NCI-H1105 (cell line): ENCODE measurements at places on chromosomes 5 and 9.
A peak's percentile ranks its signal among the peaks of the same experiment; 100 is the strongest.

- no peak for DNase-seq
Measured at GRCh38 chr9:136259836-136260235, 14.2 kb upstream of the QSOX2 start.

DNA sequence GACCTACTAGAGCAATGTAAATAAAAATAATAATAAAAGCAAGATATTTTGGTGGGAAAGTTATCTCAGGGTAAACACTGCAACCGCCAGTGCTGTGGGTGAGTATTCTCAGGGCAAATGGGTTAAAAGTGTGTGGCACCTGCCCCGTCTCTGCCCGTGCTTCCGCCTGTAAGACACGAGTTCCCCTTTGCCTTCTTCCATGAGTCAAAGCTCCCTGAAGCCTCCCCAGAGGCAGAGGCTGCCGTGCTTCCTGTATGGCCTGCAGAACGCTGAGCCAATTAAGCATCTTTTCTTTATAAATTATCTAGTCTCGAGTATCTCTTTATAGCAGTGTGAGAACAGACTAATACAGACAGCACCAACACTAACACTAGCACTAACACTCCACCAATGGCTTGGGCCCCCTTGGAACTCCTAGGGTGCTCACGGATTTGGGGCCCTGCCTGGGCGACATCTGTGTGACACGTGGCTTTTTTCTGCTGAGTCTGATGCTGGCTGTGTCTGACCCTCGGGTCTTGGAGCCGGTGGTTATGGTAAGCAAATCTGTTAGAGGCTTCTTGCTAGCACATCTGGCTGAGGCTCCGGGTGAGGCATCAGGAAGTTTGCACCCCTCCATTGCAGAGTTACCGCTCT, 10.6 kb downstream of the PLEKHG4B start:
- no peak for DNase-seq

GRCh38 chr9:115730396-115730795, 423.2 kb upstream of the PAPPA start:
- no peak for DNase-seq

DNA sequence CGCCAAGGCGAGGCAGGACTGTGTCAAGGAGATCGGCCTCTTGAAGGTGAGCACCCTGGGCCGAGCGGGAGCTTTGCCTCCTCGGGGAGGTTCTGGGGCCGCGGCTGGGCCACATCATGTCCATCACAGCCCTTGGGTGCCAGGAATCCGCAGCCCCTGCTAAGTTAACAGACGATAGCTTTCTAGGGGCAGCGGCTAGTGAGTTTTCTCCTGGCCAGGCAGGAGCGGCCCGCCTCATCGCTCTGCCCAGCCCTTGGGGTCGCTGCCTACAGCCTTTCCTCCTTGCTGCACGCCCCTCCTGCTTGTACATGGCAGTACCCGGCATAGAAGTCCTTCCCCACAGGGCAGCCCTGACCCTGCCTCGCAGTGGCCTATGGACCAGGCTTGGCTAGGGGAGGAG, 56.2 kb downstream of the NEK6 start:
- no peak for DNase-seq

- DNase-seq: no peak
Measured at GRCh38 chr9:132551556-132551955, 30.9 kb upstream of the BARHL1 start.

DNA sequence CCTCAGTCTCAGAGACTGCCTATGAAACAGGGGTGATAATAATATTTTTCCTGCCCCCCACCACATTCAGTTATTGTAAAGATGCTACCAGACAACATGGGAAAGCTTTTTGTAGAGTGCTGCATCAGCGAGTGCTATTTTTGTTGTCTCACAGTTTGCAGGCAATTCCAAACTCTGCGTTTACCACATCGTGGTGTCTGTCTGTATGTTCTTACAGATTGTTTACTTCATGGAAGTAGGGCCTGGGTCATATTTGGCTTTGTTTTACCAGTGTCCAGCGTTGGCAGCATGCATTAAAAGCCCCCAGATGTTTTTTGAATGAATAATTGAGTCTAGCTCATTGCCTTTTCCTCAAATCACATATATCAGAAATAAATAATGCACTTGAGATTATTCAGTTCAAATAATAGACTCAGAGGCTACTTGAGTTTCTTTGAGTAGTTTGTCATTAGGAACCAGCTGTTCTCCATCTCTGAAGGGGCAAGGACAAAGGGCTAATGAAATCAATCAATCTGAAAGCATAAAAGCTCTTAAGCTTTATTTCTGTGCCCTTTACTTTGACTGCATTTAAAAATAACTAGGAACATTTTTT, 243.7 kb downstream of the CWC27 start:
- DNase-seq: peak; percentile 1

DNA sequence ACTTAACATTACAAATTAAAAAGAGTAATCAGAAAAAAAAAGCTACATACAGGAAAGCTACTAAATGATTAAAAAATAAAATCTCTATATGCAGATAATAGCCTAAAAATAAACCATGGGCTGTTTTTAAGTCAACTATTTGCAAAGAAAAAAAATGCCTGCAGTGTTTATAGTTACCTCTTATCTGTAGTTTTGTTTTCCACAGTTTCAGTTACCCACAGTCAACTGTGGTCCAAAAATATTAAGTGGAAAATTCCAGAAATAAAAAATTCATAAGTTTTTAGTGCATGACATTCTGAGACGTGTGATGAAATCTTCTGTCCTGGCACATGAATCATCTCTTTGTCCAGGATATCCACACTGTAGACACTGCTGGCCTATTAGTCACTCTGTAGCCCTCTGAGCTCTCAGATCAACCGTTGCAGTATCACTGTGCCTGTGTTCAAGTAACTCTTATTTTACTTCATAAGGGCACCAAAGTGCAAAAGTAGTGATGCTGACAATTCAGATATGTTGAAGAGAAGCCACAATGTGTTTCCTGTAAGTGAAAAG, 59.2 kb downstream of the PRELID2 start:
- DNase-seq: no peak

GRCh38 chr5:111337133-111337532, 112.9 kb downstream of the CAMK4 start:
- no peak for DNase-seq
